Thyroid gland (tissue), 4 donors: ENCODE measurements at places on chromosomes 6 and 20. TPM values are rescaled to one million over a fixed set of nuclear protein-coding genes. Genes with fewer than 3 reads are reported as not detected.

DNA sequence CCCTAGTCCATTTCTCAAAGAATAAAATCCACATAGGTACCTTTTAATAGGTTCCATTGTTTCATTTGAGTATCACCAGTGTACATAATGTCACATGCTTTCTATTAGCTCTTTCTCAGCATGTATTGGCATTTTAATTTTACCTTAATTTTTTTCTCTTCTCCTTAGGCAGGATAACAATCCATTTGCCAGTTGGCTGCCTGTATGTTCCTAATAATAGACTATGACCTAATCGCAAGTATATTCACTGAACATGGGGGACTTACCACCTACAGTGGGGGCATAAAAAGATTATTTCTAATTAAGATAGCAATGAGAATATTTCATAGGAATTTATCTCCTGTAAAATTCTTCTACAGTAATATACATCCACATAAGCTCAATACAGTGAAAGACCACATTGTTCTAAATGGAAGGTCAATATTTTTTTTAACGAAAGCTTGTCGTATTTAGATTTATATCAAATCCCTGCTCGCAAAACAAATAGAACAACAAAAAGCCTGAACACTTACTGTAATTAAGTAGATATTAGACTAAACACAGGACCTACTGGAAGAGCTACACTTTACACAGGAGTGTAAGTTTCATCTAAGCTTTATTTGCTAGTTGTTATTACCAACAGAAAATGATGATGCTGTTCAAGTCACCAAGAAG, 76.4 kb downstream of the OGFRL1 start:
- no peak for DNase-seq
- H3K4me1 ChIP-seq, result peaks cover 7% of the 10 kb centered on the region
- no peak overlapping the region for H3K4me3 ChIP-seq
- no peak overlapping the region for H3K27ac ChIP-seq
- no peaks in the 10 kb centered on the region for H3K27me3 ChIP-seq

GRCh38 chr20:56202493-56203077, 45.9 kb upstream of the MC3R start:
- H3K27me3 ChIP-seq, result no peaks in the 10 kb centered on the region
- H3K4me3 ChIP-seq, result no peak overlapping the region
- H3K36me3 ChIP-seq, result no peaks in the 10 kb centered on the region
- H3K4me1 ChIP-seq, result no peaks in the 10 kb centered on the region

Gene TSHZ2
- total RNA-seq, result 15.3 TPM

GRCh38 chr6:89921197-89921596, 26.9 kb downstream of the GJA10 start:
- H3K4me3 ChIP-seq, result no peak overlapping the region
- no peak for DNase-seq
- no peak overlapping the region for H3K27ac ChIP-seq
- no peaks in the 10 kb centered on the region for H3K36me3 ChIP-seq

DNA sequence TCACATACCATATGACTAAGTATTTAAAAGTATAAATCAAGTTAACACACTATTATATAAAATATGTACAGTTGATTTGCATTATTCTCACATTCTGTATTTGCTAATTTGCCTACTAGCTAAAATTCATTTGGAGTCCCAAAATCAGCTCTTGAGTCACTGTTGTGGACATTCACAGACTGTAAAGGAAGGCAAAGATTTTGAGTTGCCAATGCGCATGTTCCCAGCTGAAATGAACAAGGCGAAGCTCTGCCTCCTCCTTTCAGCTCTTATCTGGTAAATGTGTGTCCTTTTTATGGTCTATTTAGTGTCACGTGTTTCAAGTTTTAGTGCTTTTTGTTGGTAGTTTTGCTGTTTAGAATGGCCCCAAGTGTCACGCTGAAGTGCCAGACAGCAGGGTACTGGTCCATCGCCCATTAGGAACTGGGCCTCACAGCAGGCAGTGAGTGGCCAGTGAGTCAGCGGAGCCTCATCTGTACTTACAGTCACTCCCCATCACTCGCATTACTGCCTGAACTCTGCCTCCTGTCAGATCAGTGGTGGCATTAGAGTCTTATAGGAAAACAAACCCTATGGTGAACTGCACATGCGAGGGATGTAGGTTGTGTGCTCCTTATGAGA, 87.2 kb upstream of the ADTRP start:
- H3K4me3 ChIP-seq, result no peak overlapping the region
- no peaks in the 10 kb centered on the region for H3K27me3 ChIP-seq
- H3K27ac ChIP-seq, result no peak overlapping the region
- H3K4me1 ChIP-seq, result no peaks in the 10 kb centered on the region

DNA sequence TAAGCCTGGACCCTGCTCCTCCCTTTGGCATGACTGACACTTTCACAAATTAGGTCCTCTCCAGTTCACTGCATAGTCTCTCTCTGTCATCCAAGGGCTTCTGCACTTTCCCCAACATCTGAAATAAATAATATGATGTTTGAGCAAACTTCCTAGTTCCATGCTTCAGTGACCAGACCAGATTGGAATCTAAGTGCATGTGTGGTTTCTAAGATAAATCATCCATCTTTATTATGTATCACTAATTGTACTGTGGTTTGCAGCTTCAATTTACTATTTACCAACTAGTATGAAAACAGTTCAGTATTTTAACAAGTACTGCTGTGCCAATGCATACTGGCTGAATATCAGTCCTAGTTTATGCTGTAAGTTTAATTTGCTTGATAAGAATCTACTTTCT, 18.7 kb downstream of the SESN1 start:
- no peak overlapping the region for H3K27ac ChIP-seq
- H3K4me1 ChIP-seq, result peaks cover 9% of the 10 kb centered on the region
- no peaks in the 10 kb centered on the region for H3K36me3 ChIP-seq
- no peaks in the 10 kb centered on the region for H3K27me3 ChIP-seq
- H3K4me3 ChIP-seq, result no peak overlapping the region
- DNase-seq, result no peak

Gene RBPJL
- not detected for total RNA-seq

- H3K4me3 ChIP-seq, result no peak overlapping the region
- no peaks in the 10 kb centered on the region for H3K4me1 ChIP-seq
- H3K27ac ChIP-seq, result no peak overlapping the region
- DNase-seq, result no peak
- H3K36me3 ChIP-seq, result no peaks in the 10 kb centered on the region
- H3K27me3 ChIP-seq, result no peaks in the 10 kb centered on the region
Measured at GRCh38 chr20:10074513-10074912, 39.7 kb downstream of the ANKEF1 start.

GRCh38 chr20:37522260-37523011, 1.4 kb downstream of the NNAT start:
- H3K4me3 ChIP-seq, result no peak overlapping the region
- DNase-seq, result peak; percentile 78
- H3K4me1 ChIP-seq, result peaks cover 22% of the 10 kb centered on the region
- no peaks in the 10 kb centered on the region for H3K27me3 ChIP-seq

Gene ADGRB3
- total RNA-seq, result 0.93 TPM

DNA sequence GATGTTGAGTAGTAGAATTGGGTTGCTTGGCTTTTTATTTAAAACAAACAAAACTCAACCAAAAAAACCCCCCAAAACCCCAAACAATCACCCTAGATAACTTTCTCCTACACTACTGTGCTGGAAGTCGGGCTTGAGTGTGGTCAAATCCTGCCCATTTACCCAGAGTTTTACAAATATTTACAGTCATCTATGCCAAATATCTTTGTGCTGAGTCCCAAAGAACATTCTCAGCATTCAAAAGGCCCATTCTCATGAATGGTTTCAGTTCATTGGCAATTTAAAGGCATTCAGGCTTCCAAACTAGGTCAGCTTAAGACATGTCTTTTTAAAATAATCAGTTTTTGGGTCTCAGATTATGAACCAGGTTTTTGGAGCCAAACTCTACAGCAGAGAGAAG, 1.8 kb downstream of the RNF144B start:
- H3K36me3 ChIP-seq, result no peaks in the 10 kb centered on the region
- no peak for DNase-seq
- peak overlapping the region; percentile 78 for H3K4me3 ChIP-seq
- no peaks in the 10 kb centered on the region for H3K27me3 ChIP-seq
- peaks cover 38% of the 10 kb centered on the region for H3K4me1 ChIP-seq
- H3K27ac ChIP-seq, result peak overlapping the region; percentile 94

DNA sequence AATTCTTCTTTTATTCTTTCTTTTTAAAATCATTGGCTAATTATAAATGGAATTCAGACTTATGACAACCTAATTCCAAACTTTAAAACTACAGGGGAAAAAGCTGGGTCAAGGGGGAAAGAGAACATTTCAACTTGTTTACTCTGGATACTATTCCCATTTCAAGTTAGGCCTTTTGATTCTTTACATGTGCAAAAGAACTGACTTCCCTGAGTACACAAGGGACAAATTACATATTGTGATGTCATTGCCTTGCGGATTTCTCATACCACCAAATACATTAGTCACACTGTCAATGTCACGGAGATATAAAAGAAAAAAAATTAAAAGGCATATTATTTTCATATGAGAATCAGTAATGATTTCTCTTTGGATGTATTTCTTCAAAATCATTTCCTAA, 96.5 kb upstream of the TBX18 start:
- DNase-seq, result no peak
- H3K4me3 ChIP-seq, result no peak overlapping the region
- no peaks in the 10 kb centered on the region for H3K27me3 ChIP-seq
- no peaks in the 10 kb centered on the region for H3K4me1 ChIP-seq

Gene SAYSD1
- 25.4 TPM for total RNA-seq

Gene ADGRF1
- total RNA-seq, result 21.8 TPM

- peaks cover 7% of the 10 kb centered on the region for H3K36me3 ChIP-seq
- H3K4me3 ChIP-seq, result no peak overlapping the region
- no peak overlapping the region for H3K27ac ChIP-seq
- H3K27me3 ChIP-seq, result no peaks in the 10 kb centered on the region
- no peak for DNase-seq
Measured at GRCh38 chr6:36924131-36924530, 30.4 kb upstream of the PI16 start.

GRCh38 chr20:38113401-38114325, 51.4 kb downstream of the TGM2 start:
- H3K36me3 ChIP-seq, result no peaks in the 10 kb centered on the region
- no peak overlapping the region for H3K27ac ChIP-seq
- no peaks in the 10 kb centered on the region for H3K4me1 ChIP-seq
- no peaks in the 10 kb centered on the region for H3K27me3 ChIP-seq
